Activated CD4-positive, alpha-beta memory T cell treated with anti-CD3 and anti-CD28 coated beads, Interleukin-2, amount 10 ng/mL, durations not matched to agents 7 days and 5 days (primary cell): ENCODE measurements at places on chromosomes 12 and 14.

DNA sequence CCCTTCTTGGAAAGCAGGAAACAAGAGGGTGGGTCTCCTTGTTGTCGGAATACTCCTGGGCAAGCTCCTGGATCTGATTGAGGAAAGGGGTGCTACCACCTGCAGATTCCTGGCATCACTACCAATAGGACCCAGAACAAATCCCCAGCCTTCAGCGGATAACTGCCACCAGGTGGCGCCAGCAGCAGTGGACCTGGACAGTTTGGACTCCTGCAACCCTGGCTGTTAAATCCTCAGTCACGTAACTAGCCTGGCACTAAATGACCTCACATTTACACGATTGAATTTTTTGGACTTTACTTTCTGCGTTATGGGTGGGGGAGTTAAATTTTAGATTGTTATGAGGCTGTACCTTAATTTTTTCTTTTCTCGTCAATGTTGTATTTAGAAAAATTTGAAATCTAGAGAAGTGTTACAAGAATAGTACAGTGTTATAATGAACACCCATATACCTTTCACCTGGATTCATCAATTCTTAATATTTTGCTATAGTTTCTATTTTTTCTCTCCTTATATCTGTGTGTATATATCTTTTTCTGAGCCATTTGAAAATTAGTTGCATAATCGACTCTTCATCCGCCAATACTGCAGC lies 95.6 kb downstream of the GAS2L3 start:
- no peak overlapping the region for H3K27ac ChIP-seq
- DNase-seq: peak; percentile 60
- no peaks in the 10 kb centered on the region for H3K4me1 ChIP-seq
- H3K36me3 ChIP-seq: no peaks in the 10 kb centered on the region

GRCh38 chr12:27163894-27164293 lies 80.2 kb upstream of the STK38L start:
- no peak for DNase-seq
- no peak overlapping the region for H3K27ac ChIP-seq
- no peaks in the 10 kb centered on the region for H3K27me3 ChIP-seq
- H3K4me1 ChIP-seq: peaks cover 10% of the 10 kb centered on the region
- H3K36me3 ChIP-seq: peaks cover 18% of the 10 kb centered on the region

GRCh38 chr14:106269029-106269428 lies 742.6 kb downstream of the TMEM121 start:
- H3K27me3 ChIP-seq: peaks cover 63% of the 10 kb centered on the region
- H3K4me1 ChIP-seq: peaks cover 3% of the 10 kb centered on the region
- no peak for DNase-seq
- H3K27ac ChIP-seq: no peak overlapping the region

GRCh38 chr14:50354527-50354926 lies 42.2 kb downstream of the CDKL1 start:
- no peak overlapping the region for H3K27ac ChIP-seq
- no peaks in the 10 kb centered on the region for H3K4me1 ChIP-seq
- H3K4me3 ChIP-seq: no peak overlapping the region
- DNase-seq: no peak
- no peaks in the 10 kb centered on the region for H3K27me3 ChIP-seq

DNA sequence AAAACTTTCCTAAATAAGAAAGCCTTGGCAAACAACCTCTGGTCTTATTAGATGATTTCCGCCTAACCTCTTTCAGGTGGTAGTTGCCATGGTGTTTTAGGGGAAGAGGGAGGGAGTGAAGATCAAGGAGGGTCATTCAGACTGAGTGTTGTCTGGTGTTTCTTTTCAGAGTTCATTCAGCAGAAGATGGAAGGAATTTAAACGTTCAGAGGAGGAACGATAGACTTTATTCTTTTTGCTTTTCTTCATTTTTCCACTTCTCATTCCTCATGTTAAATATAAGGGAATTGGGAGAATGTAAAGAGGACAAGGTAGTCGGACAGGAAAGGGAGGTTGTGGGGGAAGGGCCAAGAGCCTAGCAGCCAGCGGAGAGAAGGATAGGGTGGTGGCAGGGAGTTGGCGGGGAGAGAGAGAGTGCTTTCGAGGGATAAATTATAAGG lies 17.4 kb upstream of the SALL2 start:
- H3K36me3 ChIP-seq: no peaks in the 10 kb centered on the region
- H3K4me1 ChIP-seq: no peaks in the 10 kb centered on the region
- H3K27me3 ChIP-seq: peaks cover 16% of the 10 kb centered on the region
- no peak overlapping the region for H3K27ac ChIP-seq

- H3K36me3 ChIP-seq: no peaks in the 10 kb centered on the region
- no peak overlapping the region for H3K4me3 ChIP-seq
- H3K4me1 ChIP-seq: peaks cover 10% of the 10 kb centered on the region
- no peak overlapping the region for H3K27ac ChIP-seq
Observed at GRCh38 chr12:27975222-27976136, 2.9 kb upstream of the PTHLH start.
